NCI-H2029 treated with DMSO at 0.1 percent for 48 hours (cell line): ENCODE measurements at places on chromosomes 3 and 15.

DNA sequence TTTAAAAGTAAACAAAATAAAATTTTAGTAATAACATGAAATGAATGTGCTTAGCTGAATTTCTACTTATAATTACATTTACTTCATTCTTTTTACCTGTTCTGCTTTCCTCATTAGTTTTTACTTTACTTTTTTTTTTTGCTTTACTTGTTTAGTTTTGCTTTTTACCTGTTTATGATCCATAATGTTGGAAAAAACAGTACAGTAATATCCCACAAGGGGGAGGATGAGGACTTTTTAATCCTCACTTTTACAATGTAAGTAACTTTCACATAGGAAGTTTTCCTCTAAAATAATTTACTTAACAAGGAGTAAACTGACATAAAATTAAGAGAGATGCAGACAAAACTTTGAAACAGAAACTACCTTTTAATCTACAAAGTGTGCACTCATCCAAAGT, 268.7 kb downstream of the TBC1D5 start:
- no peak for DNase-seq

GRCh38 chr3:51720292-51721061, 13.6 kb downstream of the GRM2 start:
- no peak for DNase-seq

DNA sequence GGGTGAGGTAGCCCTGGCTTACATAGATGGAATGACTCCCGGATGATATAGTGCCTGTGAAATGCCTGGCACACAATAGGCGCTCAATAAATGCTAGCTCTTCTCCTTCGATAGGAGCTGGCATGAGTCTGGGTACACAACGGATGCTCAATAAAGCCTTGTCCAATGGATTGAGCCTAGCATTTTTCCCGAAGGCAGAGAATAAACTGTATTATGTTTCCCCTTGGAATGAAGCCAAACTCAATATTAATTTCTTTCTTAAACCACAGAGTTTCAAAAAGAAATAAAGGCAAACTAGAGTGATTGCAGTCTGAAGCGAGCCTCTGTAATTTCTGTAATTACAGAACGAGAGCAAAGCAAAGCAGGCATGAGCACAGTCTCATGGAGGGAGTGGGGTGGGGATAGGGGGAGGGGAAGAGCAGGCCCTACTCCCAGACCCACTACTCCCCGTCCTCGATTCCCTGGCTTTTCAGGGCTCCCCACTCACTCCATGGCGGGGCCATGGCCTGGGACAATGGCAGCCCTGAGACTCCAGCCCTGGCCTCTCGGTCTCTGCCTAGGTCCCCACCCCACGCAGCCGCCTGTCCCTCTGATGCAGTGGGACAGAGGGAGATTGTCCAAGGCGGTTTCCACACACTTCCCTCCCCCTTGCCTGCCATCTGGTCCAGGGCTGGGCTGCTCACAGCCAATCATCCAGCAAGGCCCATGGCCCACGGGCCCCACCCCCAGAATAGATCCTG, 18.0 kb downstream of the SLC6A1 start:
- DNase-seq: no peak

DNA sequence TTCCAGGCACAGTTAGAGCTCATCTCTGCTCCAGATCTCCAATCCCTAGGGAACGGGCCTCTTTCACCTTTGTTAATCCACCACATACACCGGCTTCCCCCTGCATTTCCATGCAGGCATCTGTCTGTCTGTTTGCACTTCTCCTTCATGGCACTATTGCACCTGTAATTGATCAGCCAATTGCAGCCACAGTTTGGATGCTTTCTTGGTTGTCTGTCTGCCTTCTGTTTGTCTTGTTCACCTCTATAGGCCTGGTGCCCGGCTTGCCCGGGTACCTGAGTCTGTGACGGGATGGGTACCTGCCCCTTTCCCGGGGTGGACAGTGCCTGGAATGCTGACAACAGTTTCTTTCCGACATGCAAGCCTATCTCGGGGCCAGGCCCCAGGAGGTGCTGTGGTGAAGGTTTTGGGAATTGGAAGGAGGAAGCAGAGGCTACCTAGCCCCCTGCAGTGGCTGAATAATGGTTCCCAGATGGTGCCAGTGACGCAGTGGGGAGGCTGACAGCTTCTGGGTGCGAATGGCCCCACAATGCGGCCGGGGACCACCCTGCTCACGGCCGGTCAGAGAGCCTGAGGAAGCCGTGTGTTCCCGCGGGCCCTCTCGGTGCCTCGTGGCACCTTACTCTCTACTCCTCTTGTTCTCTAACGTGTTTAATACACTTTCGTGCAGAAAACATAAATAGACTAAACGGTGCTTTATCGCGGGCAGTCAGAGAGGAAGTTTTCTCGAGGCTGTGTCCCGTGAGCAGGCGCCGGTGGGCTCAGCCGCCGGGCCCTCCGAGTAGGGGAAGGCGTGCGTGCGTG, 31.3 kb upstream of the RAB6B start:
- no peak for DNase-seq

DNA sequence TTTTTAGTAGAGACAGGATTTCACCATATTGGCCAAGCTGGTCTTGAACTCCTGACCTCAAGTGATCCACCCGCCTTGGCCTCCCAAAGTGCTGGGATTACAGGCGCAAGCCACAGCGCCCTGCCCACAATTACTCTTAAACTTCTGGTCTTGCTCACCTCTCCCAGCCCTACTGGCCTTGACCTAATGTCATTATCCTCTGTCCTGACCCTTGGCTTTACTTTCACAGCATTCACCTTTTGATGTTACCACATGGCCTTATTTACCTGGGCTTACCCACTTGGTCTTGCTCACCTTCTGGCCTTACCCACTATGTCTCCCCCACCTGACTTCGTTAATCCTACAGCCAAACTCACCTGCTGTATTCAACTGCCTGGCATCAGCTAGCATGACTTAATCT, 105.9 kb downstream of the IL12A start:
- DNase-seq: no peak

- no peak for DNase-seq
These were observed 689.9 kb upstream of the SEMA6D start for GRCh38 chr15:47027322-47027946.

- peak; percentile 81 for DNase-seq
These were observed 227.6 kb upstream of the POU1F1 start for GRCh38 chr3:87503900-87504498.

GRCh38 chr15:62521396-62521795, 356.3 kb upstream of the C2CD4B start:
- DNase-seq: no peak

DNA sequence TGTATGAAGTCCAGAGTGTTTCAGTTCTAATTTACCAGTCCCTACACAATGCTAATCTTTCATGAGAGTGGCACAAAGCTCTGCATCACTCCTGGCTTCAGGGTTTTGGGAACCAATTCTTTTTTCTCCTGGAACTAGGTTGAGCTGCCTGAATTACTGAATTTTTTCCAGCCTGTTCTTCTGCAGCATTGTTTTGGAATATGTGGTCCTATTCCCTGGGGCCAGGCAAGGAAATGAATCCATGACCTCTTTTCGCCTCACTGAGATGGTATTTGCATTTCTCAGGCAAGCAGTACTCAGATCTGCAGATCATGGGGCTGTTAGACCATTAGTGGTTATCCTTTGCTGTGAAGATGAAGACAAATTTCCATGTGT, 25.6 kb upstream of the GPR171 start:
- no peak for DNase-seq

- no peak for DNase-seq
These were observed 153.8 kb upstream of the TSC22D2 start for GRCh38 chr3:150254309-150254708.

DNA sequence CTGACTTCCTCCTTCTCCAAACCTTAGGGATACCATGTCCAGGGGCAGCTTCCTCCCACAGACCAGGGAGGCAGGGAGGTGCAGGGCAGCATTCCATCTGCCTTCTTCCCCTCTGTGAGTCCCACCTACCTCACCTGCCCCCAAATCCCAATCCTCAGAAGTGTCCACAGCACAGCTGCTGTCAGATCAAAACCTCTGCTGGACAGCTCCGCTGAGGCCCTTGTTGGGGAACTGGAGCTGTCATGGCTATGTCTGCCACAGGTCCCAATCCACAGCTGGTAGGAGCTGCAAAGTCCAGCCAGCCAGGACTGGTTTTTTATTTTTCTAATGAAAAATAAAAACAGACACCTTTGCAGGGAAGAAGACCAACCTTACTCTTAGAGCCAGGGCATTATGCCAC, 40.7 kb upstream of the TBC1D21 start:
- no peak for DNase-seq

DNA sequence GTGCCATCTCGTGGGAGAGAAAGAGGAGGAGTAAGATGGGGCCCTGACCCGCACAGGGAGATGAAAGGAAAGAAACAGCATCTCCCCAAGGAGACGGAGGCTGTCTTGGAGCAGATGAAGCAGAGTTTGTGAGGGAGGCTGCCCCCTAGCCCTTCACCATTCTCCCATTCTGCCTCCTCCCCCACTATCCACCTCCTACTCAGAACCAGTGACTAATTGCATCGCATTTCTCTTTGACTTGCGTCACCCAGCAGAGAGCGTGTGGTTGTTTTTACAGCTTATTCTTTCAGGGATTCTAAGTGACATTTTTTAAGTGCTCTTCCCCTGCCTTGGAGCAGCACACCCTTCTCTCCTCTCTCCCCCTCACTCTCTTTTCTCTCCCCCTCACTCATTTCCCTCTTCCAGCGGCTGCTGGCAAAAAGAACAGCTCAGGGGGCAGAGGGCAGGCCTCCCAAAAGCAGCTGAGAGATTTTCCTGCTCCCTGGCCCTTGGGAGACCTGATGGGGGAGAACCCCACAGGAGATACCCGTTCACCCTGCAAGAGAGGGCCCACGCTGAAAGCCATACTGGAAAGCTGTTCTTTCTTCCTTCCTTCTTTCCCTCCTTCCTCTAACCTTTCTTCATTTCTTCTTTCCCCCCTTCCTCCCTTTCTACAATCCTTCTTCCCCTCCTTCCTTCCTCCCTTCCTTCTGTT, 91.8 kb downstream of the MRPL46 start:
- no peak for DNase-seq

DNA sequence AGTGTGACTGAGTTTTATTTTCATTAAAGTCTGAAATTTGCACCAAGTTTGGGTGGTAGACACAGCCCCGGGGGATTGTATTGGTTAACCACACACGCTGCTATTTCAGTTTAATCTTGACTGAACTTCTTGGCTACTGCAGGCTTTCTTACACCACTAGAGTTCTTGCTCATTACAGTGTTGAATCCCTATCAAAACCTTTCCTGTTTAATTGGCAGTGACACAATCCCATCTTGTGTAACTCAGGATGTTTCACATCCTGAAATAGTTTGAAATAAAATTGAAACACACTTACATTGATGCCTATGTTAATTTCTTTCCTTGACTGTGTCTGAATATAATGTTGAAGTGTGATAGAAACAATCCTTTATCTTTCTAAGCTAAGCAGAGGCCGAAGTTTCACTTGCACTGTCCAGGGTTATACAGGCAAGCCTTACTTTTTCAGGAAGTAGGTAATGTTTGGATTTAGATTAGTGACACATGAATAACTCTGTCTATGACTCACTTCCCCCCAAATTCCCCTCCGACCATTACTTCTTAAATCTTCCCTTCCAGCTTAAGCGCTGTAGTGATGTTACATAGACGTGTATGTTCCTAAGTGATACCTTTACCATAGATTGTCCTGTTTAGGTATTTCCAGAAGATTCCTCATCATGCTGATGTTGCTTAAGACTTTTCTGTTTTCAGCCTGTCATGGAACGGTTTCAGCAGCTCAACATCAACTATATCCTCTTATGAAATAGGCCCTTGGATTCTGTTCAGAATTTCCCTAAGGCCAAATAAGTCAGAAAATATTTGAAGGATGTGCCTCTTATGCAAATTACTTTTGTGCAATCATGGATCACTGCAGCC, 16.8 kb downstream of the ATG7 start:
- DNase-seq: no peak

DNA sequence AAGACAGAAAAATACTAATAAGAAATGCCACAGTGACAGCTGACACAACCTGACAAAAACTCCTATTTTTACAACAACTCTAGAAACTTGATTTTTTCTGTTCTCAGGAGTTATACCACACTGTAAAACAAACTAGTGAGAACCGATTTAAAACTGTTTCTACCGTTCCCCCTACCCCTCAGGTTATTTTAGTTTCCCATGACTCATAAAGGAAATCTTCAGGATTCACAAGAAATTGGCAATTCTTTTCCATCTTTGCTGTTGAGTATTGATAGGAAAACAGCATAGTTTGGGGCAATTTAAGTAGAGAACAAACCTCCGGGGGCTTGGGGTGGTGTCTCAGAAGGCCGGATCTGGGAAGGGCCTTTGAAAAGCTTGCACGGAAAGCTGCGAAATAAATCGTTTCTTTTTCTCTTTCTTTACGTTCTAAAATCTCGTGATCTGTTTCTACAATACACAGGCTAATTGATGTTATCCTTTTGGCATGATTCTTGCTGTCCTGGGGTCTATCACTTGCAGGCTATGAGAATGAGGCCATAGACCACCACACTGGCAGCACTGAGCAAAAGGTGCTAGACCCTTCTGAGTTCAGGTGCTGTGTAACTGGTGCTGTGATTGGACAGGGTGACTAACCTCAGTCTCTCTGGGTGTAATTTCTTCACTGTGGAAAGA, 89.3 kb downstream of the LPP start:
- no peak for DNase-seq

DNA sequence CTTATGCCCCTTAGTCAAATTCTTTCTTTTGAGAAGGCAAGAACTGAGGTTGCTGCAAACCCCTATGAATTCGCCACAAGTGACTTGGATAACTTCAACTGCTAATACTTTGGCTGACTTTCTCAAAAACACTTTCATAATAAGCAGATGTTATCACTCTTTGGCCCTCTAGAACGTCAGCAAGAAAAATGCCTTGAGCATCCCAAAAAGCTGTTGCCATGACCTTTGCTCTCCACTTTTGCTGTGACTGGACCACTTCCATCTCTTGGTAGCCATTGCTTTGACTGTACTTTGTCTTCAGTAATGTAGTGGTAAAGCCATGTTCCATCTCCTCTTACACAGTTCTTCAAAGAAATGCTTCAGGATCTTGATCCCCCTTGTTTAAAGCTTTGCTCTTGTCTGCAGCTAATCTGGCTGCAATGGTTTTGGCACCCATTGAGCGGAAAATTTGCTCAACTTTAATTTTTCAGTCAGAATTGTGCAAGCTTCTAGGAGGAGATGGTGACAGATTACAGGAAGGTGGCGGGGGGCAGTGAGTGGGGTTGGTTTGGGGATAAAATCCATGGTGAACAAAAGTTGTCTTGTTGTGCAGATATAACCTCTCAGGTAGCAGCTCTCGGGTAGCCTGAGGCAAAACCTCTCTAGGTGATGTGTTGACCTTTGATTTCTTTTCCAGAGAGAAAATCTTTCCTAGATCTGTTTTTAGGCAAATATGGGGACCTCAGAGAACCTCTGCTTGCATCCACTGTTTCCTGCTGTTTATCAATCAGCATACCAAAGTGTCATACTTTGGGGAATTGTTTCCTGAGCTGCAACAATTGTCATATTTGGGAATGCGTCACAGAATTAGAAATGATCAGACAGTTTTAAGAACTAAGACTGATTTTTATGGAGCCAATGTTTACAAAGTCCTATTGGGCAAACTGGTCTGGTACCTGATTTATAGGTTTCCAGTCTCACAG, 83.6 kb downstream of the CCR1 start:
- DNase-seq: no peak

GRCh38 chr3:193564012-193564411, 9.3 kb upstream of the ATP13A4 start:
- DNase-seq: no peak

- DNase-seq: no peak
These were observed 24.1 kb downstream of the MYH15 start for GRCh38 chr3:108486338-108486737.
